ENCODE measurements at places on chromosomes 3 and 15.

- peak; percentile 57 for DNase-seq
These were observed 448 bp downstream of the PLXNB1 start for GRCh38 chr3:48429317-48429959.

DNA sequence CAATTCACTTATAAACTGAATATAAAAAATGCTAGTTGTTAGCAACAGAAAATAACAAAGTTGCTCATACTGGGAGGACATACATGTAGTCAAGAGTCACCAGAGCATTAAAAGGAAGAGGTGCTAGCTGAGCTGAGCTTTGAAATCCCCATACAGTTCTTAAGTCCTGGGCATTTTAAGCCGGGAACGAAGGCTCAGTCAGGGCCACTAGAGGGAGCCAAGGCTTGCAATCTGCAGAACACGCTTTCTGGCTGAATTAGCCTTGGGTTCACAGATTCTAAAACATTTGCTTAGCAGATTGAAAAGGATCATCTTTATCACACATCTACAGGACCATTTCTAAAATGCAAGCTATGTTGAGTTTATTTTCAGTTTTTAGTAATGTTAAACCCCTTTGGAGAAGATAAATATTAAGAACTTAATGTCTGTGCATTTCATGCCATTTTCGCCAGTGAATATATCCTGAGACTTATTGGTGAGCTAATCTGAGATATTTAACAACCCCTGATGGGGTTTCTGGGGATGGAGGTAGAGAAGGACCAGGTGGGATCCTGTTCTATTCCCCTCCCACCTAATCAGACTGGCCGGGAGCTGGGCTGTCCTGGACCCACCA, 26.3 kb upstream of the MNS1 start:
- peak; percentile 12 for DNase-seq

DNA sequence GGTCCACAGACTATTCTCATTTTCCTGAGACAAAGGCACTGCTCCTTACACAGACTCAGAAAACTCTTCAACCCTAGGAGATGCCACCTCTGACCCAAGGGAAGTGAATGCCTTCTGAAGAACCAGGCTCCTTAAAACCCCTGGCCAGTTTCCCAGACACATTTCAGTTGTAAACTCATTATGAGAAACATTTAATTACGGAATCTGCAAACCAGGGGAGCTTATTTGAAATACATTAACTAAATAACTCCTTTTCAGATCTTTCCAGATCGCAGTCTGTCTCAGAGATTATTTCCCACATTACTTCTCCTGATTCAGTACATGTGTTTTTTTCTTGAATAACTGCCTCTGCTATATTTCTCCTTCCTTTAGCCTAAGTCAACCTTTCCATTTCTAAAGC, 17.6 kb downstream of the MYO5A start:
- no peak for DNase-seq

- DNase-seq = peak; percentile 39
These were observed 32.2 kb downstream of the CD276 start for GRCh38 chr15:73716417-73716816.

- no peak for DNase-seq
These were observed 583.0 kb upstream of the GOLIM4 start for GRCh38 chr3:168678730-168679129.

DNA sequence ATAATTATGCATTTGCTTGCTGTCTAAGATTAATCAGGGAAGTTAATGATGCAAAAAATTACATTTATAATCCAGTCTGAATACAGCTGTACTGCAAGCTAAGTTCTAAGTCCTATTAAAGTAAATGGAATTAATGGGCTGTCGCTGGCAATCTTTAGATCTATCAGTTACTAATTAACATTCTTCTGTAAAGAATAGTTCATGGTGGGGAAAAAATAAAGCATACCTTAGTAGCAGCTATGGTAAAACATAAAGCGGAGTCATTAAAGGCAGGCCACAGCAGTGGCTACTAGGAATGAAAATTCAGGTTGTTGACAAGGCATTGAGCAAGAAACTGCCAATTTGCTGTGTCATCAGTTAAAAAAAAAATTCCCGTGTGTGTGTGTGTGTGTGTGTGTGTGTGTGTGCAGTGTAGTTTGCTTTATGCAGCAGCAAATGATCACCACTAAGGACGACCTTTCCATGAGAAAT, 129.8 kb downstream of the ZNF385D start:
- DNase-seq = no peak

- DNase-seq = no peak
These were observed 52.5 kb upstream of the ATP2C1 start for GRCh38 chr3:130841357-130841756.

- DNase-seq = no peak
These were observed 524.2 kb downstream of the NLGN1 start for GRCh38 chr3:173921732-173922131.

- no peak for DNase-seq
These were observed 40.5 kb downstream of the DPPA2 start for GRCh38 chr3:109275702-109276293.

DNA sequence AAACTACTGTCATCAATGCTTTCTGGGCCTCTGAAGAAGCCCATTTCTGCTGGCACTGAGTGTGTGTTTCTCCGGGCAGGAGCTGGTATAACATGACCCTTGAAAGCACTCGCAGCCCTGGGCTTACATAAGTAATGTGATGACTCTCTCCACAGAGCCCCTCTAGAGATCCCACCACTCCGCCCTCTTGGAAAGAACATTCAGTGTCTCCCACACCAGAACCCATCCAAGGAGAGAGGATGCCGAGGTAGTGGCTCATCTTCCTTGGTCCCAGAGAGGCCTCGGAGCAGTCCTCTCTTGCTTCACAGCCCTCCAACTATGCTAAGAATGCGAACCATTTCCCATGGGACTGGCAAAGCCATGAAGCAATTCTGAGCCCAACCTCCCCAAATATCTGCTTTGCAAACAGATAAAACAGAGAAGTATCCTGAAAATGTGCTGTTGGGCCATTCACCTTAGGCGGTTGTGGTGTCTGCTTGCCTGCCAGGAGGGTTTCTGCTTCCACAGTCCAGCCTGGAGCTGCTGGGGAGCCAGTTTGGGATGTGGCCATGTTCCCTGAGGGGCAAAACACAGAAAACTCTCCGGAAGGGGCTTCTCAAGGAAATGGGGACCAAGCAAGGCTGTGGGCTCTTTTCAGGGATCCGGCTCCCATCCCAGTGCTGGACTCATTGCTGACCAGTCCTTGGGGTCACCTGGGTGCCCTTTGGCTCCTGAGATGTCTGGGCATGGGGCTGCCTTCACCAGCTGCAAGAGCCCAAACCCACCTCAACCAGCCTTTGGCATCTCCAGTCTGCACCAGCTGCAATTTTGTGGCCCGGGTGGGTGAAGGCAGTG, 47.3 kb downstream of the AMOTL2 start:
- no peak for DNase-seq
